ENCODE measurements at places on chromosomes 16 and 17.

GRCh38 chr16:22123146-22123545 is 30.8 kb downstream of the VWA3A start:
- no peak for DNase-seq

DNA sequence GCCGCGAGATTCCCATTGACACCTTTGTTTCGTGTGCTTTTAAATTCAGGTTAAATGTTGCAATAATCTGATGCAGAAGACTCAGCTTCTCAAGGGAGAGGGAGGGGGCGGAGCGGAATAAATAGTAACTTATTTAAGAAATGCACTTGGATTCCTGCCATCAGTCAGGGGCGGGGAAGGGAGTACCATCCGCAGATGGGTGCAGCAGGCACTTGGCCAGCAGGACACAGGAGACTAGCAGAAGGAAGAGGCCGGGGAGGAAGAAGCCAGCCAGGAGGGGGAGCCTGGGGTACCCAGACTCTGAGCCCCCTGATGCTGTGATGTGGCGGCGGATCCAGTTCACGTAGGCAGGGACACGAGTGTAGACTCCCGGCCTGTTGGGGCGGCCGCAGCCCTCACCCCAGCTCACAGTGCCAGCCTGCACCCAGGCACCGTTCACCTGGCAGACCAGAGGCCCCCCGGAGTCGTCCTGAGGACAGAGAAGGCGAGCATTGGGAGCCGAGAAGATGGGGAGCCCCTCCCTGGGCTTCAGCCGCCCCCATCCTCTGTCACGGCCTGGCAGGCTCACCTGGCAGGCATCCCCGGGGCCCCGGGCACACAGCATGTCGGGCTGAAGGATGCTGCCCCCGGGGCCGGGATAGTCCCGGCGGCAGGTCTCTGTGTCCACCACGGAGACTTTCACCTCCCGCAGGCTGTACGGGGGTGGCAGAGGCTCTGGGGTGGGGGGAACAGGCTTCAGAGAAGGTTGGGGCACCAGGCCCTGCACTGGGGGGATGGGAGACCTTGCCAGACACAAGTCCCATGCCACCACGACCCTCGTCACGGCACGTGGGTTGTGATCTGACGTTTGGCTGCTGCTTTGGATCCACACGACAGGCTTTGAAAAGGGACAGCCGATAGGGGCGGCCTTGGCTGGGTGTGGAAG is 3.2 kb downstream of the TPSG1 start:
- DNase-seq, result no peak

DNA sequence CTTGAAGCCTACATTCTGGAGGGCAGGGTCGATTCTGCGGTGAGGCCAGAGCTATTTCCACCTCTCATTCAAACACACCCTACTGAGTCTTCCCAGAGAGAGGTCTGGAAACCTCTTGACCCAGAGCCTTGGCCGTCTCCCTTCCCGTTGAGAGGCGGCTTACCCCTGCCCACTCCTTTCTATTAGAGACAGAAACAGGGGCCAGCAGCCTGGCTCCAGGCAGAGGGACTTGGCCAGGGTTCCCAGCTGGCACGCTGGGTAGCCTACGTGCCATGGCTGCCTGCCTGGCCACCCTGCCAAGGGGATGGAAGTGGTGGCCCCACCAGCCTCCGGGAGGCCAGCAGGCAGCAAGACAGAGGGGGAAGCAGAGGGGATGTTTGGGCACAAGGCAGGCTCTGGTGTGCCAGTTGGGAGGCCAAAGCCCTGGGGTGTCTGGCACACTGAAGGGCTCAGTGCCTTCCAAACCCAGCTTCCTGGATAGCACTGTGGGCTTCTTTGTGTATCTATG is 6.0 kb downstream of the STAC2 start:
- DNase-seq, result no peak

DNA sequence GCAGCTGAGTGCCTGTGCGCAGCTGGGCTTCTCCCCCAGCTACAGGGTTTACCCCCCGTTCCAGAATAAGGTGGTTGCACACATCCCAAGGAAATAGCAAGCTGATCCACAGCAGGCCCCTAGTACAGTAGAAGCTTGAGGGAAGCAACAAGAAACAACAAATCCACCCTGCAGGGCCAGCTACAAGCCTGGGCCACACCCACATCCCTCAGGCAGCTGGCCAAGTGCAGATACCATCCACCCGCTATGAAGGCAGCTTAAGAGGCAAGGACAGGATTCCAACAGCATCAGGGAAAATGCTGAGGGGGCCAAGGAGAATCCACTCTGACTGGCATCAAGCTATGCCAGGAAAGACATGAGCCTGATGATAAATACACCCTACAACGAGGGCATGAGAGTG is 66.9 kb upstream of the RCVRN start:
- peak; percentile 55 for DNase-seq

DNA sequence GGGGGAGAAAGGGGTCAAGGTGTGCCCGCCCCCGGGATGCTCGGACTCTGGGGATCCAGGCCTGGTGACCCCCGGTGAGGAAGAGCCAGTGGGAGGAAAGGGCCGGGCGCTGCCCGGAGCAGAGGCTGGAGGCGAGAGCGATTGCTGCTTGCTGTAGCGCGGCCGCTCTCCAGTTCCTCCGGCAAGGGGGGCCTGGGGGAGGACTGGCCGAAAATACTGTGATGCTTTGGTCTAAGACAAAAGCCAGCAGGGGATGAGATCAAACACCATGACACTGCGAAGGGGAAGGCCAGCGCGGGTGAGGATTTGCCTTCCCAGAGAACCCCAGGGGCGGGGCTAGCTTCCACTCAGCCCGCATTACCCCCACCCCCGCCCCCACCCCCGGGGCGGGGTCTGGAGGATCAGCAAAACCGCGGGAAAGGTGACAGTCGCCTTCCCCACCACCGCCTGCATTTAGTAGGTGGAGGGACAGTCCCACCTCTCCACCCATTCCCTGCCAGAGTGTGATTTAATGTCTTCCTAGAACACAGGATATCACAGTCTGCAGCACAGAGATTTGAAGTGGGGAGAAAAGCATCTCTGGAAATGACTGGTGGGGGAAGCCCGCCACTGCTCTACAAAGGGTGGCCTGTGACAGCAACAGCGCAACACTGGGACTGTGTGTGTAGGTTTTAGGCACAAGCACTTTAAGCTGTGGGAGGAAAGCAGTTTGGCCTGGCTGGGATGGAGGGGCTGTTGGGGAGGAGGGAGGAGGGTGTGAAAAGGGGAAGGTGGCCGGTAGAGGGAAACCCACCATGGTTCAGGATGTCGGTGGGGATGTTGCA is 25.7 kb downstream of the MRC2 start:
- DNase-seq, result peak; percentile 64

DNA sequence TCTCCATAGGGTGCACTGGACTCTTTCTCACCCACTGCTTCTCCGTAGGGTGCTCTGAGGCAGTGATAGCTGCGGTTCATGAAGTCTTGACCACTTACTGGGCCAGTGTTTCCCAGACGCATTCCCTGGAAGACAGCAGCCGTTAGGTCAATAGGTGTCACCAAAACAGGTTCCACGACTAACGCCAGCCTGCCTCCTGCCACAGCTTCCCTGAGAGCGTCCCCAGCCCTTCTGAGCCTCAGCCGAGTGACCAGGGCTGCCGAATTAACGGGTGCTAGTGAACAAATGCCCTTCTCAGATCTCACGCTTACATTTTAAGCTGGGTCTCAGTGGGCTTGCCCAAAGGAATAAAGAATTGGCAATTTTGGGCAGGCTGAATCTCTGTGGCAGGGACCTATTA is 188.7 kb upstream of the TNRC6C start:
- no peak for DNase-seq

GRCh38 chr17:37737971-37738370 is 6.9 kb downstream of the HNF1B start:
- DNase-seq, result peak; percentile 78

DNA sequence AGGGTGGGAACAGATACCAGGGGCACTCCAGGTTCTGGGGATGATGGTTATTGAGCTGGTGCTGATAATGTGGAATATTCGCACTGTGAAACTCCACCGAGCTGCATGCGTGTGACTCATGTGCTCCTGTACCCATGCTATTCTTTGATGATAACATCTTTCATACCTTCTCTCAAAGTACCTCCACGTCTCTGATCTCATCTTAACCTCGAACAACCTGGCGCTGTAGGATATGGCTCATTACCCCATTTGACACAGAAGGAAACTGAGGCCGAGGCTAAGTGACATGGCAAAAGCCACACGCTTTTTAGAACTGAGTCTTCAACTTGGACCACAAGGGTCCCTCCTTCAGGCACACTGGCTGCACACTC is 30.2 kb upstream of the MRPS23 start:
- DNase-seq, result no peak

DNA sequence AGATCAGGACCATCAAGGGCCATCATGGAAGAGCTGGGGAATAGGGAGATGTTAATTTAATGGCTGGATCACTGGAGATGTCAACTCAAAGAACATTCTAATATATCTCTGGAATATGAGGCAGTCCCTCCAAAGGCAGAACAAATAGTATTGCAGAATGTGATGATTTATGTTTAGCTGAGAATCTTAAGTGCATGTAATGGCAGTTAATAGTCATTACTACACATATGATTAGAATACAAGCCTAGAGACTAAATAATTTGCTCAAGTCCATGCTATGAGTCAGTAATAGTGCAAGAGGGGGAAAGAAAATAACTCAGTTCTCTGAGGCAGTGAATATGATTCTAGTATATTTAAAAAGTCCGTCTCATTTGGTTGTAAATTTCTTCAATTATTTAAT is 32.3 kb downstream of the SNTB2 start:
- no peak for DNase-seq

- no peak for DNase-seq
These were observed 4.4 kb downstream of the TMEM204 start for GRCh38 chr16:1537763-1538289.

GRCh38 chr16:65644821-65645220 is 523.0 kb upstream of the CDH11 start:
- no peak for DNase-seq

DNA sequence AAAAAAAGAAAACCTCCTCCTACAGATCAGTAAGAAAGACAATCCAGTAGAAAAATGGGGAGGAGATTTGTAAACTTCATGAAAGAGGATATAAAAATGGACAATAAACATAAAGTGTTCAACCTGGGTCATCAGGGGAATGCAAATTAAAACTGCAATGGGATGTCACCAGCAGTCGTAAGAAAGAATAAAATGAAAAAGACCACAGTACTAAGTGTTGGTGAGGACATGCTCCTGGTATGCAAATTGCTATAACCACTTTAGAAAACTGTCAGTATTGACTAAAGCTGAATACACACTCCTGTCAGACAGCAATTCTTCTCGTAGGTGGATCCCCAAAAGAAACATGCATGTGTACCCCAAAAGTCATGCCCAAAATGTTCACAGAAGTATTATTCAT is 265.3 kb upstream of the CACNG5 start:
- no peak for DNase-seq

- DNase-seq, result no peak
These were observed 39.9 kb downstream of the CENPV start for GRCh38 chr17:16313139-16314090.

DNA sequence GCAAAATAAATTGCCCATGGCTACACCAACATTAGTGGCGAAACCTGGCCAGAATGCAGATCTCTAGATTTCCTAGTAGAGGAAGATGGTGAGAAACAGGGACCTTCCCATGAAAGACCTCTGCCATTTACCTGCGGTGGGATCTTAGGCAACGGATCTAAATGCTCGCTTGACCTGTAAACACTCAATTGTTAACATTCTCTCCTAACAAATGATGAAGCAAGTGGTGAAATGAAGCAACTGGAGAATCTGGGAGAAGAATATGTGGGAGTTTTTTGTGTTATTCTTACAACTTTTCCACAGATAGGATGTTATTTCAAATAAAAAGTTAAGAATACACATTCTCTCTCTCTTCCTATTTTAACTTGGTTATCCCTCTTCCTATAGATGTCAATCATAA is 56.6 kb downstream of the SMG6 start:
- no peak for DNase-seq

- DNase-seq, result no peak
These were observed 124.2 kb upstream of the TBX2 start for GRCh38 chr17:61275395-61275794.

GRCh38 chr17:4997302-4998026 is at the start of the genes INCA1 and KIF1C:
Gene INCA1 (minus strand): TSS chr17:4997522. CDS start chr17:4994437, 3,085 bp downstream.
Gene KIF1C (plus strand): TSS chr17:4997950. CDS start chr17:5000247, 2,297 bp downstream.
- peak; percentile 82 for DNase-seq

GRCh38 chr17:19342611-19343255 is 19.8 kb downstream of the B9D1 start:
- no peak for DNase-seq

DNA sequence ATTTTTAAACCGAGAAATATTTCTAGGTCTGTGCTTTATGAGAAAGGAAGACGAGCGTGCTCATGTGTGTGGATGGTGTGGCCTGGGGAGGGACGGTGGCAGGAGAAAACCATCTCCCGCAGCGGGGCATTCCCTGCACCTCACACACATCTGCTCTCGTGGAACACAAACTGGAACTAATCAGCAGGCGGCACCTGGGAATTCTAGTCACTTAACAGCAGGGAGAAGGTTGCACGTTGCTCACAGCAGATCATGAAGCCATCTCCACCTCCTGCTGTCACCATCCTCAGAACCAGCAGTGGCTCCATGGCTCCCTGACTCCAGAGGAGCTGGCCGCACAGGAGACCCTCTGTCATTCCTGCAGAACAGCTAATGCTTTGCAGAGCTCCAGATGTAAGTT is 35.2 kb downstream of the ADCY9 start:
- no peak for DNase-seq

All from fibroblast of the aortic adventitia (primary cell).